ENCODE measurements at places on chromosomes 7 and 10.

DNA sequence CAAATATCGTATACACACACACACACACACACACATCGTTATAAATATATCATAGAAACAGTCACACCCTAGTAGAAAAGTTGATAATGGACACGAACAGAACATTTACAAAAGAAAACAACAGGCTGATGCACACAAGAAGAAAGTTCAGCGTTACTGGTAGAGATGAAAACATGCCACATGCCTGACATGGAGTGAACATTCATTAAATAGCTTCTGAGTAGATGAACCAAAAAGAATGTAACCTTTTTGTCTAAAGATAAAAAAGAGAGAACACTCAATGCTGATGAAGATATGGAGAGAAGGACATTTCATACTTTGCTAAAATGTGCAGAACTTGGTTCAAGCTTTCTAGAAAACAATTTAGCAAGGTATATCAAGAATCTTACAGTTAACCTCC lies 173.4 kb upstream of the KLF14 start:
- no peak for DNase-seq

- peak; percentile 75 for DNase-seq
These were observed at the start of gene PAPSS2 for GRCh38 chr10:87659571-87660483. PAPSS2 (plus strand) TSS chr10:87659878; CDS start chr10:87659982, 104 bp downstream.

DNA sequence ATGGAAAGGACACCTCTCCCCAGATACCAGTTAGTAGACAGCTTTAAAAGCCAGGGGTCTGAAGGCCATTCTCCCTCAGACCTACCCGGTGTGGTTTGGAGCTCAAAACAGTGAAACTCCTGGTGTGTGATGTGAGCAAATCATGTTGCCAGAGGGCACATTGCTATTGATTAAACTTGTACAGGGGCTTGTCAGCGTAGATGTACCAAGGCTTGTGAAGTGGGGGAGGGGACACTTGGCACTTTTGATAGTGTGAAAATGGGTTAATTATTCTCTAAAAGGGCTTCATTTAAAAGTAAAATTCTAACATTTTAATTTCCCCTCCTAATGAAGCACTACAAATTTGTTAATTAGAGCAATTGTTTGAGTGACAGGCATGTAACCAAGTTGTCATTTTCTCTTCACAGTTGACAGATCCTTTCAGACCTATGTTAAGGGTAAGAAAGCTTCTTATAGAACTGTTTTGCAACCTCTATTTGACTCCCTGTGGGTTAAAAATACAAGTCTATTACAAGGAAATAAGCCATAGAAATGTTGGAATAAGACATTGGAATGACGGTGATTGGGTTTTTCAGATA lies 356.9 kb upstream of the GALNT17 start:
- DNase-seq = no peak

GRCh38 chr10:93218386-93218785 lies 144.7 kb downstream of the CYP26A1 start:
- no peak for DNase-seq

- no peak for DNase-seq
These were observed 62.0 kb downstream of the ENTPD1 start for GRCh38 chr10:95818010-95818409.

DNA sequence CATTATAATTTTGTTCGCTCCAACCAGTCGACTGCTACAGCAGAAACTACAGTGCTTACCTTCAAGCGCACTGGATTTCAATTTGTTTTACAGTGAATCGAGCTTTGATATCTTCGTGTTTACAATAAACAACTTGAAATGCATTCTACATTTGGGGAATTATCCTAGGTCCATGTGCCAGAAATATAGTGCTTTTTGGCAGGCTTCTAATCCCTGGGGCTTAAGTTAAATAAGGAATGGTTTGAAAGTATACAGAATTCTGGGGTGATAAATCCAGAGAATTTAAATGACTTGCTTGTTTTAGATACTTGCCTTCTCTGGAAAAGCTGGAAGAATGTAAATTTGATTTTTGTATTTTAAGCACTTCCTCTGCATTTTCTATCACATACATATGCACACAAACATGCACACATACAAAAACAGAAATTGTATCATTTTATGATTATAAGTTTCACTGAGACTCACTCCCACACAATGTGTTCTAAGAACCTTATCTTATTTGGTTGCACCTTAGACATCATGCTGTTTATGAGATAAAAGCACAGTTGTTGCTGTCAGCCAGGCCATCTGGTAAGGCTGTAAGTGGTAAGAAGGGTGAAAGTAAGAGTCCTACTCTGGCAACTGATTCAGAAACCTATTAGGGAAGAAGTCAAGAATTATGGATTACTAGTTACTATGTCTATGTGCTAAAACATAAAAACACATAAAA lies 347.2 kb upstream of the KCND2 start:
- DNase-seq = no peak

DNA sequence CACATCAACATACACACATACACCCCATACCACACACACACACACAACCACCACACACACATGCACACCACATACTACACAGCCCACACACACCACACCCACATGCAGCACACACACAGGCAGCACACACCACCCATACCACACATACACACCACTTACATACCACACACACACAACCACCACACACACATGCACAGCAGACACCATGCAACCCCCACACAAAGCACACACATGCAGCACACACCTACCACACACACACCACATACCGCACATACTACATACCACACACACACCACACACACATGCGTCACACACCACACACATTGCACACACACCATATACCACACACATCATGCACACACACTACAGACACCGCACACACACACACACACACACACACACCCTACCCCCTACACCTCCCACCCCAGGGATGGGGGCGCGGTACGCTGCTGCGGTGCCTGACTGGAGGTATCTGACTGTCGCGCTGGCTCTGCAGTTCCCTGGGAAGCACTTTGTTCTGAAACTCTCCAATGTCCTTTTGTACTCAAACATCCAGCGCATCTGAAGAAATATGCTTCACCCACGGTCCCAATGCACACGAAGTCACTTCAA lies 5.4 kb upstream of the TRPV6 start:
- no peak for DNase-seq

DNA sequence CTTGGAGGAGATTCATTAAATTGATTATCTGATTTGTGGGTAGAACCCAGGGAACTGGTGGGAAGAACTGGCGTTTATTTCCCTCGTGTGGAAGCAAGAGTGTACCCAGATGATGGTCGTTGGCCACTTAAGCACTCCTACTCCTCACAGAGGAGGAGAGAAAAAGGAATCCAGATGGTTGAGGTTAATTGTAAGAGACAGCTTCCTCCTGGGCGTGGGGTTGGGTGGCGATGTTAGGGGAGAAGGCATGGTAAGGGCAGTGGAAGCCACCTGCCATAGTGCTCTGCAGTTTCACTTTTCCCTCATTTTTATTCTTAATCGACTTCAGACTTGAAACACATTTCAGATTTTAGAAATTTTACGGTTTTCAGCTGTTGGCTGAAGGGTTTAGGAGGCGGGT lies 104.1 kb downstream of the DOCK1 start:
- DNase-seq = no peak

- DNase-seq = no peak
These were observed 610.6 kb downstream of the ZWINT start for GRCh38 chr10:55750458-55750857.

GRCh38 chr10:112580267-112580666 lies 133.3 kb downstream of the VTI1A start:
- DNase-seq = no peak

DNA sequence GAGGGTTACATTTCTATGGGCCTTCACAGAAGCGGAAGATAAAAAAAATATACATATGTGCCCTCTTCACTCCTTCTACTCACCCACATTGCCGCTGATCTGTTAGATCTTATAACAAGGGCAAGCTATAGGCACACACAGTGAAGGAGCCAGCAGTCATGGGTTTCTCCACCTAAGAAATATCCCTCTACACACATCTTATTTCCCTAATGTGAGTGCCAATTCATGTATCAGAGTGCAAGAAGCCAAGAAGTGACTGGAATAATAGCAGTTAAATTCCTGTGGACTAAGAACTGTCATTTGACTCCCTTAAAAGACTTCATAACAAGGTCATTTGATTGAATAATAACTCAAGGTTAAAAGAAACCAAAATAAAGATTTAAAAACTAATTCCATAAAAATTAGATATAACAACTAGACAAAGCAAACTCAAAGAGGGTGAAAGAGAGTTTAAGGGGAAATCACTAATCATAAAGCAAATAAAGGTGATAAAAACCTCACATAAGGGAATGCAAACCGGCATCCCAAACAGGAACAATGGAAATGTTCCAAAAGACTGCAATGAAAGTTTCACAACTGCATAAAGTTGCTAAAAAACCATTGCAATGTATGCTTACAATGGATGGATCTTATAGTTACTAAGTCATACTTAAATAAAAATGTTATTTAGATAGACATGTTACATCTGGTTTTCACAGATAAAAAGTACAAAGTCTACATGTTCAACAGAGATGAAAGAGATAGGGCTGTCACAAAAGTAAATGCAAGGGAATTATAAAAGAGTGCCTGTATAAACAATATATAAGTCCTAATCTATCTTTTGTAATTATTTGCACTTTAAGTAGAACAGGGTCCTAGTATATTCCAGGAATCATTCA lies 42.8 kb downstream of the ARHGAP21 start:
- DNase-seq = peak; percentile 72

- no peak for DNase-seq
These were observed 191.5 kb downstream of the REEP3 start for GRCh38 chr10:63712717-63713115.

DNA sequence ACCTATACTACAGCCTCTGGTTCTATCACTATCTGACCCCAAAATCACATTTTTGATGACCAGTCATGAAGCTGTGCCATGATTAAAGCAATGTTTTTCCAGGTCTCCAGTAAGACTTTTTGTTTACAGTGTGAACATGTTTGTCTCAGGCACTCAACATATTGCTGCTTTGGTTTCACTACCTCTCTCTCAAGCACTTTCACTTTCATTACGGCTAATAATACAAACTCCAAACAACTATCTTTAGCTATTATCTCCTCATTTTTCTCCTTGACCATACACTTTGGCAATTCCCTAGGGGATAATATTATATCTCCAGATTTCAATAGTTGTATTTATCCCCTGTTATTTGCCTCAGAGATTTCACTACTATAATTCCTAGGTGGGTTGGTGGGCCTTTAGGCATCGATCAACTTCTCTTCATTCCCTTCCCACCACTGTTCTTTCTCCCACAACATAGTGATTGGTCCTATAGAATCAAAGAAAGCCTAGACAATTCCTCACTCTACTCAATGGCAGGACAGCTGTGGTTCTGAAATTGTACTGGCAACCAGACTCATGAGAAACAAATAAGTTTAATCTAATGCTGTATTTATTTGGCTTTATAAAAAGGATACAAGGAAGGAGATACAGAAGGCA lies 261.4 kb upstream of the ZWINT start:
- DNase-seq = no peak

DNA sequence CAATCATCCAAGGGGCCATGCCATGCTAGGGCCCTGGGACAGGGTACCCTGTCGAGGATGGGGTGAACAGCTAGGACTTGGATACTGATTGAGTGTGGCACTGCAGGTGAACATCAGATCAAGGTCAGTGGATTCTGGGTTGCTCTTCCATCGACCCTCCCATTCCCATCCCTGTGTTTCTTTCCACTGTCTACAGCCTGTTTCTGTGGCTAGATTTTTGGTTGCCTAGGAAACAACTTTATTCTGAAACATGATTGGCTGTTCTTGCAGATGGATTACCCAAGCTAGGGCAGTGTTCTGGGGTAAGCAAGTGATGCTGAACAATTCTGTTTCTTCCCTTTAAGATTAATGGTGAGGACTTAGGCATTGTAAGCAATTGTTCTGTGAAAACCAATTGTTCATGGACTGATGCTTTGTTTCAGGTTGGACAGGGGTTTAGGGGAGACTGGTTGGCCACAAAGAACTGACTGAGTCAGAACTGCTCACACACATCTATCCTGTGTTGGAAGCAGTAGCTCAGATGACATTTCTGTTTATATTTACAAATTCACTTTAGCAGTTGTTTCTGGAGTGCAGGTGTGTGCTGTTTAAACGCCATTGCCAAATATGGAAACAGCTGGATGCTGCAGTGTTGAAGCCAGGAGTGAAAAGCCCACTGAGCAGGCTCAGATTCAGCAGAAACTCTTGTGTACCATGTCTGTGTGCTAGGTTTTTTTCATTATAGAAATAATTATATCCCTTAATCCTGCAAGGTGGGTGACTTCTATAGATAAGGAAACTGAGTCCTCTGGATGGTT lies 102.3 kb upstream of the BTBD16 start:
- no peak for DNase-seq

DNA sequence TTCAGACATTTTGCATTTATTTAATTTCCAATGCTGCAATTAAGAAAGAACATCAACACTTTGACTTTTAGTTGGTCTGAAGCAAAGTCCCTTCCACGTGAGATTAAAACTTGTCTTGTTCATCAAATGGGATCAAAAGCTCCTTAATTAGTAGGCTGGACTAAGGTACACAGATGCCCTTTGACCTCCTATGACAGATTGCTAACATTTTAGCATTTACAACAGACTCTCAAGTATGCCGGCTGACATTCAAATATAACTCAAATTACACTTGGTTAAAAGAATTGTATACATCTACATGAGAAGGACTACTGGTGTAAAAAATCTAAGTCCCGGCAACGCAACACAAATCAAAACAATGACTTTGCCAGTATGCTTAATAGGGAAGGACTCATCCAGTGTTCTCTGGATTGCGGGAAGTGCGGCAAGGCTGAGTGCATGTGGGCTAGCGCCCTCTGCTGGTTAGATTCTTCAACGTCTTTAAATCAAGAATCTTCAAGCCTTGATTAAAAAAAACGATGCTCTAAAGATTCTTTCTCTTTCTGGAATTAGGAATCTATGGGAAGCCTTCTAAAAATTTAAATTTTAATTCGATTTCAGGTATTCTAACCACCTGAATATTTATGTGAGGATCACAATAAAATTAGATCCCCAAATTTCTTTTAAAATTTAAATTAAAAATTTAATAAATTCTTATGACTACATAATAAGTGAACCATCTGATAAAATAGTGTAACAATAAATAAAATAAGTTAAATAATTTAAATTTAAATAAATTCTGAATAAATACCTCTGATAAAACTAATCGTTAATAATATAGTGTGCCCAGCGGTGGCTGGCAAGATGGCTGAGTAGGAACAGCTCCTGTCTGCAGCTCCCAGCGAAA lies 444.7 kb downstream of the DGKB start:
- DNase-seq = peak; percentile 77

DNA sequence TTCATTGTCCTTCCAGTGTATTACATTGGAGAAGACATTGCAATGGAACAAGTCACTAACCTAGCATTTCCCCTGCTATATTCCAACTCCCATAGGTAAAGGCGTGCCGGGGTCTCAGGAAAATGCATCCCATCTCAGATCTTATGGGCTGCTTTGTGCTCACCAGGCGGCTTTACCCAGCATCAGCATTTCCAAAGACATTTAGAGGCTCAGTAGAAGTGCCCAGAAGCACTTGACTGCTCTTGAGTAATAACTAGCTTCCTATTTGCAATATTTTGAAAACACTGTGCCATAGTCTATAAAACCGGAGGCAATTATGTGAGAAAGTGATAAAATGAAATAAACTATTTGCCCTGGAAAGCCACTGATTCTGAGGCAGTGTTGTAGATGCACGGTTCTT lies 415.0 kb upstream of the NPVF start:
- DNase-seq = no peak
